ENCODE measurements at places on chromosomes 13 and 19.

GRCh38 chr19:15673176-15673654 lies 328 bp downstream of the CYP4F12 start:
- no peak for DNase-seq

DNA sequence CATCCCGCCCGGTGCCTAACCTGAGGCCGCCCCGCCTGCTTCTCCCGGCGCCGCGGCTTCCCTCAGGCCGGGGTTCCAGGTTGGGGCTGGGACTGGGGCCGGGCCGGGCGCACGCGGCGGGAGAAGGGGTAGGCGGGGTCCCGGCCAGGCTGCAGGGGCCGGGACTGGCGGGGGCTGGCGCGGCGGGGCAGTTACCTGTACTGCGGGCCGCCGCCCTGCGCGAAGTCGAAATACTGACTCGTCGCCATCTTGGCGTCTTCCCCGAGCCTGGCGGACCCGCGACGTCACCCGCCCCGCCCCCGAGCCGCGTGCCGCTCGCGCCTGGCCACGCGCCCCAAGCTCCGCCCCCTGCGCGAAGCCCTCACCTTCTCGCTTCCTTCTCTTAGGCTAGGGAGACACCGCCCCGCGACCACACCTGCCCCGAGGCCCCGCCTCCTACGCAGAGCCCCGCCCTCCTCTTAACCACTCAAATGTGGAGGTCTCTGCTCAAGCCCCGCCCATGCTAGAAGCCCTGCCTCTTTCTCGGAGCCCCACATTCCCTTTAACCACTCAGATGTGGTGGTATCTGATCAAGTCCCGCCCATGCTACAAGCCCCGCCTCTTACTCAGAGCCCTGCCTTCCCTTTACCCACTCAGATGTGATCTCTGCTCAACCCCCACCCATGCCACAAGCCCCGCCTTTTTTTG lies at the start of gene ZFR2:
Gene ZFR2, minus strand, starts transcription at position 269 of the 687 bp plus-strand sequence. Its CDS starts 21 bp downstream, at position 248.
- DNase-seq = no peak

GRCh38 chr13:109345433-109345941 lies 440.9 kb downstream of the IRS2 start:
- no peak for DNase-seq

DNA sequence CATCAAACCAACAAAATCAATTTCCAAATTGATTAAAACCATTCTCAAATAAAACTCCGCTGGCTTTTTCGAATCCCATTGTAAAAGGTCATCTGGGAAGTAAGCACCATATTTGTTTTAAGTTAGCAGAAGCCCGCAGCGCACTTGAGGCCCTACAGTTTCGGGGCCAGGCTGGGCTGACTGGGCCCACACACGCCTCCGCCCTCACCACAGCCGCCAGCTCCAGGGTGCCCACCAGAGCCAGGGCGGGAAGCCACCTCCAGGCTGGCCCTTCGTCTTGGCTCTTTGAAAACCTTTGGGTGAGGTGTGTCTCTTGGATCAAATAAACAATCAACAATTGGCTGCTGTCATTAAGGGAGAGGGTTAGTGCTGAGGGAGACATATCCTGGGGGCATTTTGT lies 133.3 kb downstream of the SOX1 start:
- DNase-seq = no peak

- DNase-seq = no peak
Observed at GRCh38 chr13:31038834-31039552, 106.5 kb downstream of the TEX26 start.

GRCh38 chr13:48571126-48571913 lies 38.4 kb upstream of the RCBTB2 start:
- no peak for DNase-seq

GRCh38 chr13:53941588-53942190 lies 913.1 kb downstream of the OLFM4 start:
- DNase-seq = no peak

- no peak for DNase-seq
Observed at GRCh38 chr19:55986487-55986886, at the start of gene NLRP5. Gene NLRP5, plus strand, starts transcription at chr19:55986775.

GRCh38 chr13:34667286-34668218 lies 274.5 kb upstream of the NBEA start:
- no peak for DNase-seq

DNA sequence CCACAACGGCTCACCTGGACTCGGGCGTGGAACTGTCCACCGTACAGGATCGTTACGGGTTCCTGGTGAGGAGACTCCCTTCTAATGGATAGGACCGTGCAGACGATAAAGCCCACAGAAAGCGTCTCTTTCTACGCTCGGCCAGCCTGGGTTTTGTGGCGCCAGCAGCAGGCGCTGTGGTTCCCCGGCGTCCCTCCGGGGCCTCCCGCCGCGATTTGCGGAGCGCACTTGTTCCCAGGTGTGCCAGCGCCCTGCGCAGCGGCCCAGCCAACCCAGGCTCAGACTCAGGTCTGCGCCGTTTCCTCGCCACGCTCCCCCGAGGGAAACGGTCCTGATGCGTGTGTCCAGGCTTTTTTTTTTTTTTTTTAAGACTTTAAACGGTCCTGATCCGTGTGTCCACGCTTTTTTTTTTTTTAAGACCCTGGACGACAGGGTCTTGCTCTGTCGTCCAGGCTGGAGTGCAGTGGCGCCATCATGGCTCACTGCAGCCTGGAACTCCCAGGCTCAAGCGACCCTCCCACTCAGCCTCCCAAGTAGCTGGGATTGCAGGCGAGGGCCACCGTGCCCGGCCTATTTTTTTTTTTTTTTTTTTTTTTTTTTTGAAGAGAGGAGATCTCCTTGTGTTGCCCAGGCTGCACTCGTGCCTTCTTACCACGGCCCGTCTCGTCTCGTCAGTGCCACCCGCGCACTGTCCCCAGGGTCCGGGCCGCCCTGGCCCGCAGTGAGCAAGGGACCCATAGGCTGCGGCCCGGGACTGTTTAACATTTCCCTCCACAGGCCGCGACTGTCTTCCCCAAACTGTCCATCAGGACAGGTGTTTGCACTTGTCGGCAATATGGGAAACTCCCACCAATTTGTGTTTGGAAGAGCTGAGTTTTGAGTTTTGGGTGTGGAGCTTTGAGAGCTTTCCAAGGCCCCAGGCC lies 23.8 kb downstream of the GJA3 start:
- DNase-seq = no peak

- no peak for DNase-seq
Observed at GRCh38 chr19:38385804-38386257, 2.0 kb downstream of the GGN start.

GRCh38 chr19:58581227-58582141 lies 8.3 kb upstream of the MZF1 start:
- no peak for DNase-seq

- DNase-seq = no peak
Observed at GRCh38 chr19:5065663-5066093, 96.8 kb downstream of the KDM4B start.

DNA sequence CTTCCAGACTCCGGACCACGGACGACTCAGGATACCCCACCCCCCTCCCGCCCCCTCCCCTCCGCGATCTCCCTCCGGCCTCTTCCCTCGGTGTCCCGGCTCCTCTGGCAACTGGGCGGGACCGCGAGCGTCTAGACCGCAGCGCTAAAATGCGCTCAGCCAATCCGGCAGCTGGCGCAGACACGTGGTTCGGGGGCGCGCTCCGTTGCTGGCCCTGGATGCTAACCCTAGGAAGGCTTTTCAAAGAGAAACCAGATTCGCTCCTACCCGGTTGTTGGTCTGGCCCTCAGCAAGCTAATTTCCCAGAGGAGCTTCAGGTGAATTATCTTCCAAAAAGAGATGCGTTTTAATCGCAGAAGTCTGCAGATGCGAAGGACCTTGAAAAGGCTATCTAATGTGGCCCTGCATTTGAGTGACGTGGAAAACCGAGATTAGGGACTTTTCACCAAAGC lies at the start of gene DZIP1:
Gene DZIP1, minus strand, starts transcription at position 106 of the 452 bp plus-strand sequence. CDS start 2,677 bp downstream, outside the sequence.
- DNase-seq = peak; percentile 19

DNA sequence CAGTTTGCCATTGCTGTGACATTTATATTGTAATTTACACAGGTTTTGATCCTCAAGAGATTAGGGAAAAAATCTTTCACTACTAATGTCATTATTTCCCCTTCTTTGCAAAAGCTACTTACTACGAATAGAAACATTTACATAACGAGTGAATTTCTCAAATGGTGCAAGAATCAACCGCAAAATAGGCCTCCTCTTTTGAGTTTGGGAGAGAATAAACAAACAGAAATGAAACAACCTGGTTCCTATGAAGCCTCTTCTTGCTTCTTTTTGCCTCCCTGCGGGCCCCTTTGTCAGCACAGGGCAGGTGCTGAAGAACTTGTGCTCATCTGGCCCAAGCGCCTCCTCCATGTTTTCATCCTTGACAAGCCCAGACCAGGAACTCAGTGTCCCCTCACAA lies 10.1 kb upstream of the GJA3 start:
- no peak for DNase-seq

GRCh38 chr13:50236898-50237318 lies 221.7 kb downstream of the KCNRG start:
- no peak for DNase-seq

DNA sequence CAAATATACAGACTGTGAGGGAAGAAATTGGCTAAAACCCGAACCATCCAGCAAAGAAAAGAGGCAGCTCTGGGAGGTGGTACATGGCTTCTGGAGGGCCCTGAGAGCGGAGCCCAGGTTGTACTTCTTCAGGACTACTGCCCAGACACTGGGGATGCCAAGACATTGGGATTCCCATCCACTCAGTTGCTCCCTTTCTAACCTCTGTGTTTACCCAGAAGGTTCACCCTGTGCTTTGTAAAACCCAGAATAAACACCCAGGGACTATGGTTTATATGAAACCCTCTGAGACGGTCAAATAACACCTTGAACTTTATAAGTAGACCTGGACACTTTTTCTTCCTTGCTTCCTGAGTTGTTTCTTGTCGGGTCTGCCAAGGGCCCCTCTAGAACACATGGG lies 9.7 kb downstream of the MEIOSIN start:
- DNase-seq = no peak

- no peak for DNase-seq
Observed at GRCh38 chr19:35717665-35718344, at the start of gene KMT2B. Gene KMT2B, plus strand, starts transcription at chr19:35718003. Its CDS starts 16 bp downstream, at chr19:35718019.

DNA sequence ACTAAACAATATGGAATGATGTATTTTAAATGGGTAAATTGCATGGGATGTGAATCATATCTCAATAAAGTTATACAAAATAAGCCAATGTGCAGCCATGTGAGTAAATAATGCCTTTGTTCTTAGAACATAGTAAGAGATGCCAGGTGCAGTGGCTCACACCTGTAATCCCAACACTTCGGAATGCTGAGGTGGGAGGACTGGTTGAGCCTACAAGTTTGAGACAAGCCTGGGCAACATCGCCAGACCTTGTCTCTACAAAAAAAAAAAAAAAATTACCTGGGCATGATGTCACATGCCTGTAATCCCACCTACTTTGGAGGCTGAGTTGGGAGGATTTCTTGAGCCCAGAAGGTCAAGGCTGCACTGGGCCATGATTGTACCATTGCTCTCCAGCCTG lies 230.7 kb downstream of the RFC3 start:
- DNase-seq = no peak

- DNase-seq = no peak
Observed at GRCh38 chr13:105410602-105411001, 1124.9 kb downstream of the EFNB2 start.

Data from NCI-H2081 treated with DMSO at 0.1 percent for 48 hours (cell line).